ENCODE measurements at places on chromosomes 3 and 15. TPM values are rescaled to one million over a fixed set of nuclear protein-coding genes. Genes with fewer than 3 reads are reported as not detected.
A peak's percentile ranks its signal among the peaks of the same experiment; 100 is the strongest.

DNA sequence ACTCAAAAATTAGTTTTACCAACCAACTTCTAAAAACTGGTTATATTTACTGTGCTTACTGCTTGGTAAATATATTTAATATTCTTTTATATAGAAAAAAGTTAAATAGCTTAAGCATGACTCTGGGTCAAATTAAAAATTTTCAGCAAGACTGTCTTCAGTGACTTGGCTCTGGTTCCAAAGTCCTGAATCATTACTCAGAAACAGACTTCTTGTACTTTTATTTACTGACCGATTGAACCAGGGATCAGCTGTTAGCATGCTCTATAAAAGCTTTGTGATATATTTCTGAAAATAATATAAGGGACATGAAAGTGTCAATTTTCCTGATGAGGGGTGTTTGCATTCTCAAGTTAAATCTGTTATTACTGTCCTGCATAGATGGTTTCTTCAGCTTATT is 164.3 kb downstream of the MCTP2 start:
- DNase-seq = no peak
- no peak overlapping the region for H3K4me3 ChIP-seq
- H3K27ac ChIP-seq = no peak overlapping the region

GRCh38 chr3:87350367-87351199 is 74.2 kb upstream of the POU1F1 start:
- no peaks in the 10 kb centered on the region for H3K36me3 ChIP-seq
- no peak overlapping the region for H3K27ac ChIP-seq
- no peaks in the 10 kb centered on the region for H3K4me1 ChIP-seq
- no peaks in the 10 kb centered on the region for H3K27me3 ChIP-seq

C2CD4B gene
- 1.5 TPM for total RNA-seq

GRCh38 chr15:77654975-77655374 is 22.3 kb upstream of the LINGO1 start:
- no peak for DNase-seq
- no peaks in the 10 kb centered on the region for H3K4me1 ChIP-seq
- peaks cover 8% of the 10 kb centered on the region for H3K27me3 ChIP-seq
- no peak overlapping the region for H3K4me3 ChIP-seq
- H3K27ac ChIP-seq = no peak overlapping the region
- H3K36me3 ChIP-seq = no peaks in the 10 kb centered on the region

ISLR2 gene
- total RNA-seq = not detected

DNA sequence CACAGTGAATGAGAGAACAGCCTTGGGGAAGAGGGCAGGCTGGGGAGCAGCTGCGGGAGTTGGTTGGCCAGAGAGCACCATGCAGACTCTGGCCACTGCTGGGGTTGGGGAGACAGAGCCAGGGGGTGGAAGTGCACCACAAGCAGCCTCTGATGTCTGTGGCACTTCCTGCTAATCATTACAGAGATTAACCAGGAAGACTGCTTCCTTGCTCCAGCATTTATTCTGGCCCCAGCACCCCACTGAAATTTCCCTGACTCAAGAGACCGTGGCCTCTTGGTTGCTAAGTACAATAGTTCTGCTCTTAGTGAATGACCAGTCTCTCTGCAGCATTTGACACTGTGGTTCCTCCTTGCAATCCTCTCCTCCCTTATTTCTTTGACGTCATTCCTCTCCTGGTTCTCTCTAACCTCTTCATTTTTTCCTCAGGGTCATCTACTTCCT is 266.2 kb upstream of the ROPN1 start:
- H3K36me3 ChIP-seq = no peaks in the 10 kb centered on the region
- H3K27me3 ChIP-seq = peaks cover 11% of the 10 kb centered on the region
- H3K4me1 ChIP-seq = no peaks in the 10 kb centered on the region
- no peak overlapping the region for H3K27ac ChIP-seq
- DNase-seq = no peak

GRCh38 chr3:10474847-10475246 is 30.5 kb downstream of the ATP2B2 start:
- no peak overlapping the region for H3K27ac ChIP-seq
- H3K4me3 ChIP-seq = no peak overlapping the region
- H3K4me1 ChIP-seq = peaks cover 5% of the 10 kb centered on the region
- H3K36me3 ChIP-seq = no peaks in the 10 kb centered on the region
- DNase-seq = no peak

ZNF621 gene
- total RNA-seq = 22.3 TPM

- no peaks in the 10 kb centered on the region for H3K27me3 ChIP-seq
- peaks cover 61% of the 10 kb centered on the region for H3K4me1 ChIP-seq
- H3K27ac ChIP-seq = peak overlapping the region; percentile 81
- peak; percentile 68 for DNase-seq
- peaks cover 45% of the 10 kb centered on the region for H3K36me3 ChIP-seq
These were observed 8.3 kb downstream of the GHRL start for GRCh38 chr3:10284496-10284895.

- peaks cover 8% of the 10 kb centered on the region for H3K4me1 ChIP-seq
- H3K36me3 ChIP-seq = no peaks in the 10 kb centered on the region
- DNase-seq = no peak
- no peak overlapping the region for H3K27ac ChIP-seq
- H3K27me3 ChIP-seq = peaks cover 17% of the 10 kb centered on the region
These were observed 47.3 kb upstream of the PGPEP1L start for GRCh38 chr15:99054892-99055291.

- peaks cover 21% of the 10 kb centered on the region for H3K36me3 ChIP-seq
- peak overlapping the region; percentile 78 for H3K27ac ChIP-seq
- peaks cover 59% of the 10 kb centered on the region for H3K4me1 ChIP-seq
- DNase-seq = peak; percentile 61
These were observed 581 bp downstream of the SH3BP5 start for GRCh38 chr3:15331606-15332404.

APOD gene
- 0.48 TPM for total RNA-seq

DNA sequence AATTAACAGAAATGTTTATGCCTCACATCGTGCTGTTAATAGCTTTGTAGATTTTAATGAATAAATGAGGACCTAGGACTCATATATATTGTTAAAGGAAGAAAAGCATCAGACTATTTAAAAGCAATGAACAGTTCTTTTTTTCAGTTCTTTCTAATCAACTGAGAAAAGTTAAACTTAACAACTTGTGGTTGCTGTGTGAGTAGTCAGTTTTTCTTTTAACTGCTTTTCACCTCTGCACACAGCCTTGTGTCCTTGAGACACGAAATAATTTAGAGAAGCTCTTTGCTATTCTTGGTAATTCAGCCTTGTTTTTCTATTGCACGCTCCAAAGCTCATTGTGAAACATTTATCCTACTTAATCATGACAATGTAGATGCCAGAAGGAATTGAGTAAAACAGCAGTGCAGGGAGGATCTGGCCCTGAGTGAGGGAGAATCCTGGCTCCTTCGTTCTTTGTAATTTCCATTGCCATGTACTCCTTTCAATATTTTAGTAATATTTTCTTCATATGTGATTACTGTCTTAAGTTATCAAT is 499.0 kb downstream of the PYDC2 start:
- no peak overlapping the region for H3K4me3 ChIP-seq
- no peak for DNase-seq
- no peaks in the 10 kb centered on the region for H3K27me3 ChIP-seq
- no peak overlapping the region for H3K27ac ChIP-seq
- H3K36me3 ChIP-seq = no peaks in the 10 kb centered on the region
- no peaks in the 10 kb centered on the region for H3K4me1 ChIP-seq

DNA sequence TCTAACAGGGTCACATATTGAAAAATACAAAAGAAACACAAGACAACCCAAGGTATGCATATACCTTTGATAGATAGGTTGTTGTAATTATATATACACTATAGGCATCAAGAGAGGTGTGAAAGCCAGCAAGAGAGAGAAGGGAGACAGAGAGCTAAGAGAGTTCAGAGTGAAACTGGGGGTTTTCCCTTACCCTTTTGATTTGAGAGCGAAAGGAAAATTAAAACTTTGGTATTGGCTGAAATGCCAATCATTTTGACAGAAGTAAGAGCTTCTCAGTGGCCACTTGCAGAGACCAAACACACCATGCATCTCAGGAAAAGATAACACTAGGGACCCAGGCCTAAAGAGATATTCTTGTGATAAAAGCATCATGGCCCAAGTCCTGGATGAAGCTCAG is 183.6 kb downstream of the SHOX2 start:
- H3K4me1 ChIP-seq = no peaks in the 10 kb centered on the region
- no peak overlapping the region for H3K27ac ChIP-seq
- DNase-seq = no peak

GRCh38 chr3:53274938-53275605 is 19.2 kb upstream of the TKT start:
- no peak overlapping the region for H3K4me3 ChIP-seq
- peaks cover 4% of the 10 kb centered on the region for H3K4me1 ChIP-seq
- no peaks in the 10 kb centered on the region for H3K27me3 ChIP-seq
- H3K36me3 ChIP-seq = no peaks in the 10 kb centered on the region

- peaks cover 7% of the 10 kb centered on the region for H3K4me1 ChIP-seq
- no peaks in the 10 kb centered on the region for H3K36me3 ChIP-seq
- no peak overlapping the region for H3K4me3 ChIP-seq
- H3K27me3 ChIP-seq = peaks cover 9% of the 10 kb centered on the region
These were observed 169.1 kb upstream of the CCDC54 start for GRCh38 chr3:107208100-107208499.

TMIE gene
- total RNA-seq = 0.93 TPM

AMT gene
- 2.6 TPM for total RNA-seq

DNA sequence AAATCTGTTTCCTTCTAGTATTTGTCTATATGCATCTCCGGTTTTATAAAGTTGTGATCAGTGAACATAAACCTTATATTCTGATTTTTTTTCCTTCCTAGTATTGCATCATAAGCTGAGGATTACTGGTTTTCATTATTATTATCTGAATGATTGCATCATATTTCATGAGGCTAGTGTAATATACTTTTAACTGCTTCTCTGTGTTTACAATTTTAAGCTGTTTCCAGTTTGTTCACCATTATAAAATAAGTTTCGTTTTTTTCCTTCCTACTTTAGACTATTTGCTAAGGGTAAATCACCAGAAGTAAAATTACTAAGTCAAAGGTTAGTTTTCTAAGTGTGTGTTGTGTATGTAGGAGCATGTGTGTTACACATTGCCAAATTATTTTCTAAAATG is 20.2 kb downstream of the SEMA6D start:
- H3K4me3 ChIP-seq = no peak overlapping the region
- H3K4me1 ChIP-seq = no peaks in the 10 kb centered on the region
- no peak overlapping the region for H3K27ac ChIP-seq
- no peak for DNase-seq

GRCh38 chr3:122755491-122755890 is 38.1 kb downstream of the HSPBAP1 start:
- H3K4me3 ChIP-seq = no peak overlapping the region
- no peaks in the 10 kb centered on the region for H3K4me1 ChIP-seq
- no peak overlapping the region for H3K27ac ChIP-seq
- H3K27me3 ChIP-seq = no peaks in the 10 kb centered on the region
- no peak for DNase-seq

DNA sequence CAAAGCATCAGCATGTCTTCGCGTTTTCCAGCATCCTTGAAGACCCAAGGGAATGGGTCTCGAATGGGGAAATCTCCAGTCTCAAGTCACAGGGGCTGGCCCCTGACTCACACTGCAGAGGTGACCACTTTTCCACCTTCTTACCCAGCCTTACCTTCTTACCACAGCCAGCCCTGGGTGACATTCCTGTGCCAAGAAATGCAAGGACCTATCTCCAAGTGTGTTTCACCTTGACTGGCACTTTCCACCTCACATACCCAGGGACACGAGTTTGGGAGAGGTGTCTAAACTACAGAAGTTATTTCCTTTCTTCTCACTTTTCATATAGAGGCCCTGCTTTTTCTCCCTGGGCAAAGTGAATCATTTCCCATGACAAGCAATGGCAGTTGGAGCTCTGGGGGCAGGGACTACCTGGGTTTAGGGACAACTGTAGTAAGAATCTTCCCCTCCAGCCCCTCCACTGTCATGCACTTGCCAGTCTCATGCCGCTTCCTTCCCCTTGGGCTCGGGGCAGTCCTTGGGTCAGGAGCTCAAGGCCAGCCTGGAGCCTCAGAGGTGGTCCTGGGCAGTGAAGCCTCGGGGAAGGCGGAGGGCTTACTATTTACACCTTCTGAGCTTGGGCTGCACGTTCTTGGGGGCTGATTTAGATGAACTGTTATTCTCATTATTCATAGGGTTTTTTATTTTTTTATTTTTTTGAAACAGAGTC is 16.8 kb downstream of the PAQR5 start:
- peaks cover 5% of the 10 kb centered on the region for H3K27me3 ChIP-seq
- no peaks in the 10 kb centered on the region for H3K36me3 ChIP-seq
- peaks cover under 1% of the 10 kb centered on the region for H3K4me1 ChIP-seq
- DNase-seq = no peak

GRCh38 chr3:126960604-126960995 is 22.3 kb upstream of the PLXNA1 start:
- DNase-seq = no peak
- no peaks in the 10 kb centered on the region for H3K4me1 ChIP-seq
- no peaks in the 10 kb centered on the region for H3K27me3 ChIP-seq
- no peak overlapping the region for H3K27ac ChIP-seq

GRCh38 chr15:66700802-66701421 is 1.1 kb upstream of the SMAD6 start:
- peak; percentile 89 for DNase-seq
- peaks cover 17% of the 10 kb centered on the region for H3K4me1 ChIP-seq
- H3K27ac ChIP-seq = no peak overlapping the region
- peaks cover 18% of the 10 kb centered on the region for H3K27me3 ChIP-seq
- H3K4me3 ChIP-seq = peak overlapping the region; percentile 81

GRCh38 chr15:90306560-90306959 is 41.1 kb downstream of the NGRN start:
- H3K36me3 ChIP-seq = no peaks in the 10 kb centered on the region
- H3K27me3 ChIP-seq = no peaks in the 10 kb centered on the region
- peak overlapping the region; percentile 30 for H3K4me3 ChIP-seq

GRCh38 chr15:61910839-61911369 is 149.3 kb downstream of the VPS13C start:
- no peak overlapping the region for H3K27ac ChIP-seq
- H3K36me3 ChIP-seq = peaks cover 49% of the 10 kb centered on the region
- no peak overlapping the region for H3K4me3 ChIP-seq
- no peaks in the 10 kb centered on the region for H3K4me1 ChIP-seq
